ENCODE measurements at places on chromosomes 5 and 9.

DNA sequence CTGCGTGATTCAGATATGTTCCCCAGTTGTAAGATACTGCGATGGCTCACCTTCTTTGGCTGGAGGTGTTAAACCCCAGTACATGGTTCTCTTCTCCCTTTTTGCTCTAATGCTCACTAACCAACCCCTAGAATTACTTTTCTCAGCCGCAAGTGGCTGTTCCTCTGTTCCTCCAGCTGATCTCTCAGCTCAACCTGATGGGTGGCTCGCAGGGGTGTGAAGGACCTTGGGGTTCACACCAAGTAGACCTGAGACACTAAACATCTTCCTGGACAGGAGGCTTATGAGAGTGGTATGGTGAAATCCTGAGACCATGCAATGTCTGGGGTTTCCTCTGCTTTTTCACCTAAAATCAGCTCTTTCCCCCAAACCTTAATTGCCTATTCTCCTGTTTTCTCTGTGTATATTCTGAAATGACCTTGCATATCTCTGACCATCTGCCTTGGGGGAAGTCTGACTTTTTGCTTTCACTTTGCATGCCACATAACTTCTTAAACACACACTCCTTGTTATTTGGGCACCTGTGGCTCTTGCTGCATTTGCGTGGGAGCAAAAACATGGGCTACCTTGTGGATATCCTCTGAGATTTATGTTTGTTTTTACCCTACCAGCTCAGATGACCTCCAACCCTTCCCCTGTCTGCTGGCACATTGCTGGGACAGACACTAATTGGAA, 15.9 kb upstream of the IFNA14 start:
- DNase-seq: no peak

GRCh38 chr5:135139381-135140134, 105.5 kb upstream of the PITX1 start:
- DNase-seq: no peak

- no peak for DNase-seq
Measured at GRCh38 chr9:137319011-137319738, 17.1 kb upstream of the NRARP start.

DNA sequence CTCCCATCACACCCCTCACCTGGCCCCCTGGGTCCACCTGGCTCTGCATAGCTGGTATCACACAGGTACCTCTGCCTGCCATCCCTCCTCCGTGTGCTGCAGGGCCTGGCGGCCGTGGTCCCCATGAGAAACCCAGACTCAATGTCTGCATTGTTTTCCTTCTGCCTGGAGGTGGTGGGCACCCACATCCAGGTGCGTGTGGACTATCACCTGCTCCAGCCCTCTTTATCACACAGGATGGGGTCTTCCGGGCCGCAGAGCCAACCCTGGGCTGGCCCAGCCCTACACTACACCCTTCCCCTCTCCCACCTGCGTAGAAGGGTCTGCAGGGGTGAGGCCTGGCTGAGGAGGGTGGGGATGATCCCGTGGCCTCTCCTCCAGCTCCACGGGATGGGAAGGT, 7.0 kb upstream of the FUT7 start:
- no peak for DNase-seq

GRCh38 chr9:136629879-136630661, 32.6 kb upstream of the EGFL7 start:
- peak; percentile 57 for DNase-seq

DNA sequence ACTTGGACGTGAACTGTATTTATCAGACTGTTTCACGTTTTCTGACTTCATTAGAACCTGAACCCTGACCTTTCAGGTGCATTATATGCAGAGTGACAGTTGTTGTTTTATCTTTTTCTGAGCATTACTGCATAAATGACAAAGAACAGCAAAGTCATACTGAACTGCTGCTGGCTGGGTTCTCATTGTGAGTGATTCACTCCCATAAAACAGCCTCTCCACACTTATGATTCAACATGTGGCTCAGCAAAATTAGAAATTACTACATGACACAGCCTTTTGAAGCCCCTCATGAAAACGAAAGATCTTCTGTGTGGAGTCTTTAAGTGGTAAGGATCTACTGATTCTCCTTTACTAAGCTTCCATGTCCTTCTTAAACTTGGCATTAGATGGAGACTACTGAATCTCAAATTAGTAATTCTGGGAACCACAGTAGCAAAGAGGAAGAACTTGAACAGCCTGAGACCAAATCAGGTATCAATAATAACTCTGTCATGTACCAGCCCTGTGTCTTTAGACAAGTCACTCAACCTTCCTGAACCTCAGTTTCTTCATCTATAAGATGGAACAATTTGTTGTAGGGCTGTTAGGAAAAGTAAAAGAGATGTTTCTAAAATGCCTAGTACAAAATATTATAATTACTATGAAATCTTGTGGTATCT, 172.3 kb upstream of the GNA14 start:
- no peak for DNase-seq

DNA sequence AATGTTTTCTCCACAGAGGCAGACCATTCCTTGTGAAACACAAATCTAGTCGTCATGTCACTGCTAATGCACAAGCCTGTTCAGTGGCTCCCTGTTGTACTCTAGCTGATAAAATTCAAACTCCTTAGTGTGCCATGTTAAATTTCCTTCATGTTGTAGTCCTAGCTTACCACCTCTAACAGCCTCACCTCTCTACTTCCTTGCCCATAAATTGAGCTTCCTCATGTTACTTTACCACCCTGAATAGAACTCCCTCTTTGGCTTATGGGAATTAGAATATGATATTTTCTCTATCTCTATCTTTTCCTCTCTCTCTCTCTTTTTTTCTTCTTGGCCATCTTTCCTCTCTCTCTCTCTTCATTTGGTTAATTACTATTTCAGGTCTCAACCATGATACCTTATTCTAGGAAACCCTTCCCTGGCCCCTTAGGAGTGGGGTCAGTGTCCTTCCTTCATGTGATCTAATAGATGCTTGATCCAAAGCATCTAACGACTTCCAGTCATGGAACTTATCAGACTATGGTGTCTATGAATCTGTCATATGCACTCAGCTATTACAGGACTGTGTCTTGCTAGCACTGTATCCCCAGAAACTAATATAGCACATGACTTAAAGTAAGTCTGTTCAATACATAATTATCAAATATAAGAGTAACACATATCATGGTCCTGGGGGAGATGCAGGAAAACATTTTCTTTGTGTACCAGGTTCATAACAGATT, 31.5 kb upstream of the ALDH1A1 start:
- no peak for DNase-seq

DNA sequence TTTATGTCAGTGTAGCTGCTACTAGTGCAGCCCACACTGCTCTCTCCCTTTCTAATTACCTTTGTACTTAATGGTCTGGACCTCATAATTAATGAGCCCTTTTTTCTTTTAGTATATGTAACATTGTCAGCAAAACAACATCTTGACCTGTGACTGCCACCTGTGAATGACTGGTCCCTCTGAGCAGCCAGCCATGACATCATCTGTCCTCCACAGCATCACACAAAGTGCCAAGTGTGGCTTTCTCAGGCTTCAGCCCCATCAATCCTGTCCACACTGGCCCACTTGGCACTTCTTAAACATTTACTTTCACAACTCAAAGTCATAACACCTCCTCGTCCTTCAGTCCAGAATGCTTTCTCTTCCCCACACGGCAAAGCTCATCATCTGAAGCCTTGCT, 104.7 kb downstream of the GPR21 start:
- DNase-seq: no peak

GRCh38 chr9:6197330-6197729, 18.3 kb upstream of the IL33 start:
- no peak for DNase-seq

DNA sequence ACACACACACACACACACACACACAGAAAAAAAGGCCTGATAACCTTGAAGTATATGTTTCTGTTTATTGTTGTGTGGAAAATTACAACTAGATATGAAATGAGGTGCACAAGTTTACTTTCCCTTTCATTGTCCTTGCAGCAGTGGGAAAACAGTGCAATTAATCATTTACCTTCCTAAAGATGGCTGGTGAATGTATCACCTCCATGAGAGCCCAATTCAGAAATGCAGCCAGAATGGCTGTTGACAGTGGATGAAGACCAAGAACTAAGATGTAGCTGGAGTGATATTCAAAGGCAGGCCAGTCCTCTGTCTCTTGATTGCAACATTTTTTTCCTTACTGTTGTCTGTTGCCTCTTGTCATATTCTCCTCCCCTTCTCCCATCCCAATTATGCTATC, 49.6 kb upstream of the EIF4EBP3 start:
- no peak for DNase-seq

DNA sequence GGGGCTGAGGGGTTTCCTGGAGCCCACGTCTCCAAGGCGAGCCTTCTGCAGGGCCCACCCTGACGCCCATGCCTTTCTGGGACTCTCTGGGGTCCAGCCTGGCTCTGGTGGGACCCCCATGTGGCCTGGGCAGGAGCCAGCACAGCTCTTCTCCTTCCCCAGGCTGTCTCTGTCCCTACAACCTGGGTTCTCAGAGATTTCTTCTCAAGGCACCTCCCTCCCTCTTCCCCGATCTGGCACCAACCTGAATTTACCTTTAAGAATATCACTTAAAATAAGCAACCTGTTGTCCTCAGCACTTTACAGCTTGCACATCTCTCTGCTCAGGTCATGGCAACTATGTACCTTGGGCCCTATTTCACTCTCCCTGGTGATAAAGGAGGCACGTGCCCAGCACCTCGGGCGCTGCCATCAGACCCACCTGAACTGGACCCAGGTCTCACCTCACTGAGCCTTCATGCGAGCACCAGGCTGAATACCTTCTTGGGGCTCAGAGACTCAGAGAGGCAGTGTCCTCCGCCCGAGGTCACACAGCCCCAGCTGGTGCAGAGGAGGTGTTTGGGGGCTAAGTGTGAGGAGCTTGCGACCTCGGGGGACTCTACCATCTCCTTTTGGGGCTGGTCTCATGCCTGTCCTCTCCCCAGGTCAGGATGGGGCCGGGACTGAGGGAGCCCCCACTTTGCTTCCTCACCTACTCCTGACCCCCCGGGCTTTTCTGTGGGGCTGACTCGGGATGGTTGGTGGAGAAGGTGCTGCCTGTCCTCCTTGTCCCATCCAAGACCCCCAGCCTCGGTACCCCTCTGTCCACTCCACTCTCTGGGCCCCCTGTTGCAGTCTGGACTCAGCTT, 217.7 kb downstream of the C9orf50 start:
- peak; percentile 37 for DNase-seq

- no peak for DNase-seq
Measured at GRCh38 chr9:90419221-90419851, 223.3 kb downstream of the DIRAS2 start.

DNA sequence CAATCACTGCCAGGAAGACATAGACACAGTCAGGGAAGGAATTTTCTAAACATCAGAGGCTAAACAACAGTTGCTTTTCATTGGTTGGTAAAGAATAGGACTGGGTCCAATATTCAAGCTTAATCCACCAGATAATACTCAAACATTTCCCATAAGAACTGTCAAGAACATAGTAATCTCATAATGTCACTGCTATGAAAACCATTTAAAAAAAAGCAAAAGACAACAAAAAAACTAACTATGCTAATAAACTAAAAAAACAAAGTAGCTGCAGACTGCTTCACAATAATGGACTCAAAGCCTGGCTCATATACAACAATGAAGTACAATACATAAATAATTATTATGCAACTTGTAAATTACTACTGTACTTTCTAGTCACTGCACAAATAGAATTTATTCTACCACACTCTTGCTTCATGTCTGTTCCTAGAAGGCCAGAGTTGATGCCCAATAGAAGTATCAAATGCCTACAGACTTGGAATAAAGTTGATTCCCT, 148.7 kb downstream of the MLLT3 start:
- DNase-seq: no peak

DNA sequence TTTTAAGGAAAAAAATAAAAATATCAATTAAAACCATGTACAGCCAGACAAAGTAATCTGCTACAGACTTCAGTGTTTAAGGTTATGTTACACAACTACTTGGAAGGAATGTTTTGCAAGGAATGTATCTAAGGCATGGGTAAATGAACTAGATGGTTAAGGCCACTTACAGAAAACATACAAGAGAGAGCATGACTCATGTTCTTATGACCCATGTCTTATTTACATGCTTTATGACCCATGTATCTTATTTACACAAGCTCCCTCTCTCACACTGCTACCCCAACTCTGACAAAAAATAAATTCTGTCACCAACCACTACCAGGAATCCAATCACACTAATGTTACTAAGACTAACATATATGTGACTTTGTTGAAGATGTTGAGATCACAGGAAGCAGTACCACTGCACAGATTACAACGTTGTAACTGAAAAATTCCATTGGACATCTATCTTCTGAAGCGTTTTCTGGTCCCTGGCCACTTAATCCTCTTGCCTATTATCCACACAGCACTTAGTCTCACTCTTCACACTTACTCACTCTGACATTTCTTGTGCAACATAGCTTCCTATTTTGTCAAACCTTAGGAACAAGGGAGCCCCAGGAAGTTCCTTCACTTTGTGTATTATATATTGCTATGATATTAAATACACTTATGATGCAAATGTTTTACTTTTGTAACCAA, 1630.1 kb upstream of the C9orf72 start:
- no peak for DNase-seq

DNA sequence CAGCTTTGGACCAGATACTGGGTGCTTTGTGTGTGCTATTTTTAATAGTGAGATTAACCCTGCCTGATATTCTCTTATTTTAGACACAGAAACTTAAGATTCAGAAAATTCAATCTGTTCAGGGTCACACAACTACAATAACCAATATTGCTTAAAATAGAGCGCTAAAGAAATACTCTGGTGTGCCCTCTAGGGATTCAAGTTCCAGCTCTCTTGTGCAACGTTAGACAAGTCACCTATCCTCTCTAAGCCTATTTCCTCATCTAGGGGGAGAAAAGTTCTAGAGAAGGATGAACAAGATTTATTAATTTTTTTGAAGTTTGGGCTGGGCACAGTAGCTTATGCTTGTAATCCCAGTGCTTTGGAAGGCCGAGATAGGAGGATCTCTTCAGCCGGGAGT, 2.1 kb upstream of the SCAI start:
- no peak for DNase-seq

DNA sequence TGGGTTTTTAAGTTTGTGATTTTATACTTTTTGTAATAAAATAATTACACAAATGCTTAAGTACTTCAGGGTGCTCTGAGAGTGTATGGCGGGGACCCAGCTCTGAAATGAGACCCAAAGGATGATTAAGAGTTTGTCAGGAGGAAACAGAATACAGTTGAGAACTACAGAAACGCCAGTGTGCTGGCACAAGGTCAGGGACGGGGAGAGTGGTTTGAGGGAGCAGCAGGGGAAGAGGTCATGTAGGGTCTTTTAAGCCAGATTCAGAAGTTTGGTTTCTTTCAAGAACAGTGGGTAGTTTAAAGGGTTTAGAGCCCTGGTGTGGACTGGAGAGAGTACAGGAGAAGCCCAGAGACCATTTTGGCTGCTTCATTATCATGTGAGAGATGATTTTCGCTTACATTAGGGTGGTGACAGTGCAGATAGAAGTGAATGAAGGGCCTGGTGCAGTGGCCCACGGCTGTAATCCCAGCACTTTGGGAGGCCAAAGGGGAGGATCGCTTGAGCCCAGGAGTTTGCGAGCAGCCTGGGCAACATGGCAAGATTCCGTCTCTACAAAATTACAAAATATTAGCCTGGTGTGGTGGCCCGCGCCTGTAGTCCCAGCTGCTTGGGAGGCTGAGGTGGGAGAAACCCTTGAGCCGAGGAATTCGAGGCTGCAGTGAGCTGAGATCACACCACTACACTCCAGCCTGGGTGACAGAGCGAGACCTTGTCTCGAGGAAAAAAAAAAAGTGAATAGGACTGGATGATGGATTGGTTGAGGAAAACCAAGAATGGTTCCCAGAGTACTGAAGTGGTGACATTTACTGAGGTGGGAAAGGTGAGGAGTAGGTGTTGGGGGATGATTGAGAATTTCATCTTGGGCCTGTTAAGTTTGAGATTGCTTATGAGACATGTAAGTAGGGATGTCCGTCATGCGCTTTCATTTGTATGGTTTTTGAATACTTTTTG, 1.4 kb upstream of the ETF1 start:
- DNase-seq: peak; percentile 46

- DNase-seq: no peak
Measured at GRCh38 chr9:83655433-83655832, 32.5 kb downstream of the IDNK start.
